ENCODE measurements at places on chromosomes 2 and 18.

GRCh38 chr2:119810049-119810630, 50.4 kb downstream of the PTPN4 start:
- DNase-seq = no peak

GRCh38 chr2:127423478-127423843, 5.2 kb downstream of the PROC start:
- DNase-seq = no peak

GRCh38 chr2:54722641-54723040, 821 bp upstream of the EML6 start:
- no peak for DNase-seq

DNA sequence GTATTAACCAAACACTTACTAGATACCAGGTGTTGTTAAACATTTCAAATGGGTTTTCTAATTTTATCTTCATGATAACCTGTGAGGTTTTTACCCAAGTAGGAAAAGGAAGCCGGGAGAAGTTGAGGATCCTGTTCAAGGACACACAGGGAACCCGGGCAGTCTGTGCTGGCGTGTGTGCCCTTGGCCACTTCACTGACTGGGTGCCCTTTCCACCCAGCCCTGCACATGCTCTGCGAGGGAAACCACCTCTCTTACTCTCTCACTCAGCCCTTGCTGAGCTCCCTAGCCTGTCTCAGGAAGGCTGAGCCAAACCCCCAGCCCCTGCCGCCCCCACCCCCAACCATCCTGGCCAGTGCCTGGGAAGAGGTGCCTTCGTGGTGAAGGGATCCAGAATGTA, 51.8 kb downstream of the TEX44 start:
- DNase-seq = no peak

DNA sequence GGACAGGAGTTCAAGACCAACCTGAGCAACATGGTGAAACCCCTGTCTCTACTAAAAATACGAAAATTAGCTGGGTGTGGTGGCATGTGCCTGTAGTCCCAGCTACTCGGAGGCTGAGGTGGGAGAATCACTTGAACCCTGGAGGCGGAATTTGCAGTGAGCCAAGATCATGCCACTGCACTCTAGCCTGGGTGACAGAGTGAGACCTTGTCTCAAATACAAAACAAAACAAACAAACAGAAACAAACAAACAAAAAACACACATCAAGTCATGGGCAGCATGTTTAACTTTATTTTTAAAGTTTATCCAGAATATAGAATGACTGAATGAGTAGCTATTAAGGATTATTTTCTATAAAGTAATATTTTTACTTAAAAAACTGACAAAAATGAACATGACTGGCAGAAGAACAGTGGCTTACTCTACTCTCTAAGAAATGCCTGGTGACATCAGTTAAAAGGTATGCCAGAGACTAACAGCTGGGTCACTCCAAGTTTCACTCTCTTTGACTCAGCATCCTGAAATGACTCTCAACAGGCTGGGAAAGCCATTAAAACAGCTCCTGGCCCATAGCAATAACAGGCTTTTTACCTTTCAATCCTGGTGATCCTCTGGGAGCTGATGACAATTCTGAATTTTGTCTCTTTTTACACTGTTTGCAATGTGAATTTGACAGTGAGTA, 281.6 kb upstream of the STON1 start:
- no peak for DNase-seq

DNA sequence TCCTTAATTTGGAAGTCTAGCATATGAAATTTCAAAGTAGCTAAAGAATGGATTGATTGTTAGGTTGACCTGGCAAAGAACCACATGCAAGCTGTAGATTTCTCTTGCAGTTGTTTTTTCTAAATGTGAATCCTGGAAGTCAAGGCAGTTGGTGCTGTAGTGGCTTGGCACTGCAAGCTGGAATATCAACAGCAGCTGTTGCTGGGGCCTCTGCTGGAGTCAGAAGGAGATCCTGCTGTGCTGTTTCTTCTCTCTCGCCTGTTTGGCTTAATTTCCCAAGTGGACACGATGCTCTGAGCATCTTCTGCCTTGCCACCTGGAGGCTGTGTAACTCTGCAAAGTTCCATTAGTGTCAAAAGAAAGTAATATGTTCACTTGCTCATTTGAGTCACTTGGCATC, 12.6 kb downstream of the PIK3C3 start:
- DNase-seq = no peak

DNA sequence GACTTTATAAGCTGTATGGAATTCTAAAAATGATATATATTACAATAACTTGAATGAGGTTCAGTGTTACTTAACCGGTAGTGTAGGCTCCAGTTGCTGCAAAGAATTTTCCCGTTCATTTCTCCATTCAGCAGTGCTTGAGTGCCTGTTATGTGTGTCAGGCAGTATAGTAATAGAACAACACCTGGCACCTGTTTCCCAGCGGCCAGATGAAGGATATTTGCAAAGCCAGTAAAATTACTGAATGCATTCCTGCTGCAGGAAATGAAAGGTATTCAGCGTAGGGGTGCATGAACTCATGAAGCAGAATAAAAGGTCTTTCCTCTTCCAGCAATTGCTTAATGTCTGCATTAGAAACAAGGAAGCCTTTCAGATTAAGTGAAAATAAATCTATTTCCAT, 18.8 kb downstream of the YPEL5 start:
- no peak for DNase-seq

GRCh38 chr2:45843136-45843535, 191.7 kb downstream of the PRKCE start:
- DNase-seq = no peak

- DNase-seq = no peak
These were observed 182.9 kb downstream of the DYM start for GRCh38 chr18:49277395-49278036.

GRCh38 chr18:66734451-66734850, 130.6 kb upstream of the CDH19 start:
- no peak for DNase-seq

GRCh38 chr2:108316033-108316432, 27.3 kb downstream of the SULT1C2 start:
- DNase-seq = no peak

DNA sequence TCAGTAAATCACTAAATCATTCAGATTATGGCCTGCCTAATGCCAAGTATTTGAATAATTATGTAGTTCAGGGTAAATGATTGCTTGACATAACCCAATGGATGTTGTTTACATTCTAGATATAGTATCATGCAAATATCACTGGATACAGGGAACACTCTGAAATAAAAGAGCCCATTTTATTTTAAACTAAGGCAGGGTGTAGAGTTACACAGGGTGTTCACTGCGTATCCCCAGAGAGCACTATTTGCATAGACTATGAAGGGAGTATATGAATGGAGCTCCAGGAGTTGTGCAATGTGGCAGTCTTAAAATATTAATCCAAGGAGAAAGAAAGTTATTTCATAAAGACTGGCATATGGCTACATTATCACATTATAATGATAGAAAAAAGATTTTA, 701.1 kb upstream of the KLHL29 start:
- no peak for DNase-seq

DNA sequence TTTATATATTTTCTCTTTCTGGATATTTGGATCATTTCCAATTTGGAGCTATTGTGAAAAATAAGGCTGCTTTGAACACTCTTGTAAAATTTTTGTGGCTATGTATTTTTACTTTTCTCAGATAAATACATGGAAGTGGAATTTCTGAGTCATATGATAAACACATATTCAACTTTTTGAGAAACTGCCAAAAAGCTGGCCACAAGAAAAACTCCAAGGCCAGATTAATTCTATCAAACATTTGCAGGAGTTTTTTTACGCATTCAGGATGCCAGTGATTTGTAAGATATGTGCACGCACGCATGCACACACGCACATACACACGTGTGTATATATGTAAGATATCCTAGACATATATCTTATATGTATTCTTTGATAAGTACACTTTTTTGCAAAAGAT, 477.5 kb upstream of the SPHKAP start:
- DNase-seq = no peak

- DNase-seq = no peak
These were observed 152.3 kb downstream of the PRPF40A start for GRCh38 chr2:152564754-152565551.

DNA sequence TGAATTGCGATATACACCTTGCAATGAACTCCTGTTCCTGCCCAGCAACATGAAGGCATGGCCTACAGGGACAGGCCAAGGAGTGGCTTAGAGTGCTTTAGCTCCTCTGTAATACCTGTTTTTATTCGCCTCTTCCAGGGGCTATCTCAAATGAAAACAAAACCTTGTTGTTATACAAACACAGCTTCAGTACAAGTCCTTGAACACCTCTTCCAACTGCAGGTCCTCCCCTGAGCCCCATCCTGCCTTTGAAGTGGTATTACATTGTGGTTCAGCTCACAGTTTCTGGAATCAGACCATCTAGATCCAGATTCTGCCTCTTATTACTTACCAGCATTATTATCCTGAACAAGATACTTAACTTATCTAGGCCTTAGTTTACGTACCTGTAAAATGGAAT, 83.0 kb upstream of the HNRNPA3 start:
- no peak for DNase-seq

- DNase-seq = no peak
These were observed 433.5 kb upstream of the LRATD1 start for GRCh38 chr2:14199040-14199439.

DNA sequence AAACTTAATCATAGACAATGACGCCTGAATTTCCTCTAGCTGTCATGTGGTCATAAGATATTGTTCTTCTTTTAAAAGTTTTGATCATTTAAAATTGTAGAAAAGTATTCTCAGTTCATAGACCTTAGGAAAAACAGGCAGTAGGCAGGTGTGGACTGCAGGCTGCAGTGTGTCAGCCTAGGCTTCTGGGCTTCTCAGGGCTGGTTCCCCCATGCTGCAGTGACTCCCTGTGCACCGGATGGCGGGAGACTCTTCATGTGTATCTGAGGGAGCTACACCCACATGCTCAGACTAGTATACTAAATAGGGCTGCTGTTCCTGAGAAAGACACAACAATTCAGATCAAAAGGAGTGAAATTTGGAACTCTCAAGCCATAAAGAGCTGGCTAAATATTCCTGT, 72.4 kb downstream of the PXDN start:
- no peak for DNase-seq
